ENCODE measurements at places on chromosomes 11 and 22.

DNA sequence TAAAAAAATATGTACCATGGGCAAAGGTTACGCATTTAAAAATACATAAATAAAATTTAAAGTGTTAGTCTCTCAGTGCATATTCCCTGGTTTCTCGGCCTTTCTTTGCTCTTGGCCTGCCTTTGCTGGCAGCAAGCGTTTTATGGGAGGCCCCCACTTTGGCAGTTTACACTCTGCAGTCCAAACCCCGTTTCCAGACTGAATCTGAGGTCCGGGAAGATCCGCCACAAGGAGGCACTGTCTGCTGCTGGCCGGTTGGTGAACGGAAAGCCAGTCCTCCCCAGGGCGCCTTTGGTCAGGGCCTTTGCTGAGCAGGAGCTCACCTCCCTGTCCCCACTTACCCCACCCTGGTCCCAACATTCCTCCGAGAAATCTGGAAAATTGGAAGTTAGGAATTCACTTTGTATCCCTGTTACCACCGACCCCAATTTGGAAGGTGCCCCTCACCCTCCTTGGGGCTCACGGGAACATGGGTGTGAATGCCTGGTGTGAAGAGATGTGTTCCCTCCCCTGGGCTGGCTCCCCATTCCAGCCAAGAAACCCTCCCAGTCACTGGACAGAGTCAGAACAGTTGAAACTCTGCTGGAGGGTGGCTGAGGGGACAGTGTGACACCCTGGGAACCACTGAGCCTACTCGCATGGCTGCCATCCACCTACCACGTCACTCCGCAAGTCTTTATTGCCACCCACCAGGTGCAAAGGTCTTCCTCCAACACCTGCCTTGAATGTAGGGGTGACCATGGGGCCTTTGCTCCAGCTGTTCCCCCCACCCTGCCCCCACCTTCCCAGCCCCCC lies 9.4 kb upstream of the SF1 start:
- DNase-seq: peak; percentile 58

DNA sequence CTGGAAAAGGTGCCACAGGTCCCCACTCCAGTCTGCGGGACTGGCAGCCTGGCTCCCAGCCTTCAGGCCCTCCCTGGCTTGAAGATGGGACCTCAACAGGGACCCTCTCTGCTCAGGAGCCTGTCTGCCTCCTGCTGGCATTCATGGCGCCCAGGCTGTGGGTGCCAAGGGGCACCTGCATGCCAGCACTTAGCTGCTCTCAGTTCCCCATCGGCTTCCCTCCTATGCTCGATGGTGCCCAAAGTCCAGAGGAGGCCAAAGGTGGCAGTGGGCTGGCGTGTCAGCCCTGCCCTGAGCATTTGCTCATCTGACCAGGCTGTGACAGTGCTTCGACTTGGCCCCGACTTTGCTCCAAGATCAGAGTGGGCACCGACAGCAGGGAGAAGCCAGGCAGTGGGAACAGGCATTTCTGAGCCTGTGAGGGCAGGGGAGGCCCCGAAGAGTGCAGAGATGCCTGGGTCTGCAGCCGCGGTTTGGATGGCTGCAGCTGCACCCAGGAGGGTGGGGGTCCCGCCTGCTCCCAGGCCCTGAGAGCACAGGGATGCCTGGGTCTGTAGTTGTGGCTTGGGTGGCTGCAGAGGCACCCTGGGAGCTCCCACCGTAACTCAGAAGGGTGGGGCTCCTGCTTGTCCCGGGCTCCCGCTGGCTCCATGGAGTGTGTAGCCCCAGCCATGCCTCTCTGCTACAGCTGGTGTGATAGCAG lies 463.6 kb downstream of the TBC1D22A start:
- DNase-seq: no peak

DNA sequence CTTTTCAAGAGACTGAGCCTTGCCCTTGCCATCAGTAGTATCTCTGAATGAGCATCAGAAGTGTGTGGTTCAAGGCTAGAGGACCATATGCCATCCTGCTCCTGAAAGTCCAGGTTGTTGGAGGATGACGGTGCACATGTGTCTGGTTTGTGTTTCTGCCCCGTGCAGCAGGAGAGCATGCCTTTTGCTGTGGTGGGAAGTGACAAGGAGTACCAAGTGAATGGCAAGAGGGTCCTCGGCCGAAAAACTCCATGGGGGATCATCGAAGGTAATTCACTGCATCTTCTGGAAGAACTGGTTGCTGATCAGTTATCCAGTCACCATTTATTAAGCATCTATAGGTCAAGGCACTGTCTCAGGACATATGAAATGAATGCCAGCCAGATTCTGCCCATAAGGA lies 6.1 kb upstream of the WBP2NL start:
- DNase-seq: no peak

DNA sequence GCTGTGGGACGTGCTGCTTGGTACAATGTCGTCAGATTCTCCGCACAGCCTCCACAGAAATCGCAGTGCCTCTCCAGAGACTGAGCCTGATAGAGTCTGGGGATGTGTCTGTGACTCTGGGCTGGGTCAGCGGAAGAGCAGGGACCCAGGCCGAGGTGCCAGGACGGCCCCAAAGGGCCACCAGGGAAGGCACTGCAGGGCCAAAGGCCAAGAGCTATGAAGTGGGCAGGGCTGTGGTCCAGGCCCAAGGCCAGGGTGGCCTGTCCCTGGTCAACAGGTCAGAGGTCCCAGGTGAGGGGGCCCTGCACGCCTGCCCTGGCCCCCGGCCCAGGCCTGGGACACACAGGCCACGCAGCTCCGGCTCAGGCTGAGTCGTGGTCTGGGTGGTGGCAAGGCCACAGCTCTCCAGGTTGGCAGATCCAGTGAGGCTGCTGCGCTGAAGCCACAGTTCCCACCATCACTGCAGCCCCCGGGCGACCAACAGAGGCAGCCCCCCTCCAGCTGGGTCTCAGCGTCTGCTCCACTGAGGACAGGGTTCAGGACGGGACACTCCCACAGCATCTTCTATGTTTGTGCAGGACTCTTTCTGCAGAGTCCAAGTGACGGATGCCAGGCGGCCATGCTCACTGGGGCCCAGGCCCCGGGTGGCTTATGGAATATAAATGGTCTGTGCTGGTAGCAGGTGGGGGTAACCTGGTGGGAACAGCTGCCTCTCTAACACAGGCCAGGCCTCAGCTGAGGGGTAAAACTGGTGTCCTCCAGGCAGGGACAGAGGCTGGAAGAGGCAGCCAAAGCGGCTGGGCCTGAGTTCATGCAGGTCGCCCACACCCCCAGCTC lies 4.8 kb upstream of the PIM3 start:
- DNase-seq: no peak

GRCh38 chr11:93005239-93005638 lies 35.8 kb downstream of the MTNR1B start:
- no peak for DNase-seq

- no peak for DNase-seq
Measured at GRCh38 chr11:60315871-60316270, 11.2 kb upstream of the MS4A6E start.

GRCh38 chr11:12914400-12914912 lies 94.7 kb upstream of the RASSF10 start:
- DNase-seq: peak; percentile 6

DNA sequence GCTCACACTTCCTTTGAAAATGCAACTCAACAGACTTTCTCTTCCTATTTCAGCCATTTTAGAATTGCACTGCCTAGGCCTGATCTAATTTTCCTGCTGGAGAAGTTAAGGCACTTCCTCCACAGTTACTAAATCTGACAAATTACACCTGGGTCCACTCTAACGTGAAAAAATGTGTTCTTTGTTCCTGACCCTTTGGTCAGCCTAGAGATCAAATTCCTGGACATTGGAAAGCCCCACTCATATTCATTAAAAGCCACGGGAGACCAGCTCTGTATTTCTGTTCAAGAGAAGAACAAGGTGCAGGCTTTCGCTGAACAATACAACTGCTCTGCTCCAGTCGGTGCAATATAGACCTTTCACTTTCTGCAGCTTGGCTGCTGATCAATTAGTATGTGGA lies 96.6 kb downstream of the MPPED2 start:
- no peak for DNase-seq

GRCh38 chr11:132439711-132440255 lies 1069.4 kb downstream of the NTM start:
- DNase-seq: no peak

- peak; percentile 95 for DNase-seq
Measured at GRCh38 chr22:46762238-46763050, at the start of gene TBC1D22A. TSS of gene TBC1D22A (plus strand) at chr22:46762650. CDS start at chr22:46762787, 137 bp downstream.

GRCh38 chr22:20391222-20391621 lies 2.7 kb upstream of the ZNF74 start:
- no peak for DNase-seq

All from stimulated activated CD4-positive, alpha-beta T cell treated with anti-CD3 and anti-CD28 coated beads, Interleukin-12 subunit alpha, Interleukin-12 subunit beta, amount 100 ng/mL, for 4 hours (primary cell).